ENCODE measurements at places on chromosomes 6 and 20.

DNA sequence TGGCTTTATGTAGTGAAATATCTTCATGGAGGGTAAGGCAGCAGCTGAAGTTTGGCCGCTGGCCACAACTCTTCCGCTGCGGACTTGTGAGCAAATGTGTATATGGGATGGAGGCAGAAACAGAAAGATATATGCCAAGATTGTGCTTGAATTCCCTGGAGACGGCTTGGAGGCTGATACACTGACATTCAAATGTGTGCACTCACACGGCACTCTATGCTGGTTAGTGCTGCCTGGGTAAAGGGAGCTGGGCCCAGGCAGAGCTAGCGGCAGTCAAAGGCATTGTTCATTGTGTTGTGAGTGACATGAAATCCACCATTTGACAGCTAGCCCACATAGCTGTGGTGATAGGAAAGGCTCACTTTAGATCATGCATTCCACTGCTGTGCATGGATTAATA is 202.7 kb downstream of the CLIC5 start:
- no peak for DNase-seq

GRCh38 chr20:13953227-13953626 is 37.2 kb downstream of the SEL1L2 start:
- DNase-seq: no peak

GRCh38 chr6:106563614-106564013 is 65.7 kb downstream of the RTN4IP1 start:
- no peak for DNase-seq

GRCh38 chr6:170367241-170367640 is 60.7 kb downstream of the FAM120B start:
- DNase-seq: no peak

DNA sequence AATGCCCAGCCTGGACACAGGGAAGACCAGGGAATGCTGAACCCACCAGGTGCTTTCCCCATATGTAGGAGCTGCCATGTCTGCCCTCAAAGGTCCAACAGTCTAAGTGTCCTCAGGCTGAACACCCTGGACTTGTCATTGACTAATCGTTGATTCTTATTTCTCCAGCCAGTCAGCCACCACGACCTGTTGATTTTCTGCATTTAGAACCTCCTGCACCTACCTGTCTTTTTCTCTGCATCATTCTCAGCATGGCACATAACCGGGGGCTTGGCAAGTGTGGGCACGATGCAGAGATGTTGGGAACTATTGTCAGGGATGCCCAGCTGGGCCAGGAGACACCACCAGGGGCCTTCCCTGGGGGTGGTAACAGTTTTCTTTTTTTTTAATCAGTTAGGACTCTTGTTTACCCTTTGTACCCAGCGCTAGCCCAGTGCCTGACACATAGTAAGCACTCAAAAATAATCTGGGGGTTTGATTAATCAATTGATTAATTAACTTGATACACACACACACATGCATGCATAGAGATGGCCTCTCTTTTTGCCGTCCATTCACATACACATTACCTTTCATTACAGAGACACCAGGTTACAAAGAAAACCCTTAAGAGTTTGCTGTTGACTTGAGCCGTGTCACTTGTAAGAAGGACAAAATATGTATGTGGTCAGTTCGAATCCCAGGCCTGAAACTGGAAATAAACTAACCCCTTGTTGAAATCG is 29.0 kb upstream of the SCUBE3 start:
- DNase-seq: no peak

DNA sequence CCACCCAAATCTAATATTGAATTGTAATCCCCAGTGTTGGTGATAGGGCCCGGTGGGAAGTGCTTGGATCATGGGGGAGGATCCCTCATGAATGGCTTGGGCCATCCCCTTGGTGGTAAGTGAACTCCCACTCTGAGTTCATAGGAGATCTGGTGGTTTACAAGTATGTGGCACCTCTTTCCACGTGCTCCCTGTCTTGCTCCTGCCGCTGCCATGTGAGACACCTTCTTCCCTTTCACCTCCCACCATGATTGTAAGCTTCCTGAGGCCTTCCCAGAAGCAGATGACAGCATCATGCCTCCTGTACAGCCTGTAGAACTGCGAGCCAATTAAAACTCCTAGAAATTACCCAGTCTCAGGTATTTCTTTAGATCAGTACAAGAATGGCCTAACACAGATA is 150.8 kb downstream of the SH3BGRL2 start:
- DNase-seq: no peak

DNA sequence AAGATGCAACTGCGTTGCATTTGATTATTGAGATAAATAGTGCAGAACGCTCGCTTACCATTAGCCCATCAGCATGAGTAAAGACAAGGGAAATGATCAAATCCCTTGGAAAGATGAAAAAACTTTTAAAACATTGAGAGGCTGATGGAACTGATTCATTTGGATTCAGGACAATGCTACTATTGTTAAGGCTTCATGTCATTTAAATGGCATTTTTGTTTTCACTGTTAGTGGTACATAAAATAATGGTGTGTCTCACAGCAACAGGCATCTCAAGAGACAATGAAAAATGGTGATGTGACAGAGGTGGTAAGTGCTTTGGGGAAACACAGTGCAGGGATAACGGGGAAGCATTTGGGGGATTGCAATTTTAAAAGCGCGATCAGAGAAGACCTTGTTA is 159.7 kb upstream of the KCNG1 start:
- no peak for DNase-seq

DNA sequence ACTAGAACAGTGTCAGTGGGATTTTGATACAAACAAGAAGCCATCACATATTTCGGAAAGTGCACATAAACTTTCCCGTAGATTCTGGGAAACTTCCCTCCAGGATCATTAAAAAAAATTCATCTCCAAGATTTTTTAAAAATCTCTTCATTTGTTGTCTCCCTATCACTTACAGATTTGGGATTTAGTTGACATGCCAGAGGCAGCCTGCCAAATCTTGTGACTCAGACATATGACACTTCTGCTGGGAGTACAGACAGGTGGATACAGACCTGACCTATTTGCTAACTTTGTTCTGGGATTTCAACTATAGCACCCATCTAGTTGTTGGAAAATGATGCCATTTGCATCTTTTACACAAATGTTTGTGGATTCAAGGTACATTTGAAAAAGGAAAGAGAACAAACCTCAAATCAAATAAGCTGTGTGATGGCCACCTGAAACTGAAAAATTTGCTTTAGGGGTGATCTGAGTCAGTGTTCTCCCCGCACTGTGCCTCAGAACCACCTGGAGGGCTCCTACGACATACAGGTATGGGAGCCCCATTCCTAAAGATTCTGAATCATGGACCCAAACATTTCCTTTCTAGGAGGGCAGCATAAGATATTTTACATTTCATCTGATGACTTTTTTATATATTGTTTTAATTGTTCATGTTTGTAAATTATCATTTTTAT is 21.9 kb upstream of the CD2AP start:
- DNase-seq: no peak

GRCh38 chr20:24696396-24696795 is 227.0 kb downstream of the SYNDIG1 start:
- no peak for DNase-seq

- no peak for DNase-seq
Measured at GRCh38 chr6:140134224-140134623, 759.8 kb upstream of the CITED2 start.

GRCh38 chr6:89828988-89829471 is 650 bp upstream of the CASP8AP2 start:
- DNase-seq: no peak

DNA sequence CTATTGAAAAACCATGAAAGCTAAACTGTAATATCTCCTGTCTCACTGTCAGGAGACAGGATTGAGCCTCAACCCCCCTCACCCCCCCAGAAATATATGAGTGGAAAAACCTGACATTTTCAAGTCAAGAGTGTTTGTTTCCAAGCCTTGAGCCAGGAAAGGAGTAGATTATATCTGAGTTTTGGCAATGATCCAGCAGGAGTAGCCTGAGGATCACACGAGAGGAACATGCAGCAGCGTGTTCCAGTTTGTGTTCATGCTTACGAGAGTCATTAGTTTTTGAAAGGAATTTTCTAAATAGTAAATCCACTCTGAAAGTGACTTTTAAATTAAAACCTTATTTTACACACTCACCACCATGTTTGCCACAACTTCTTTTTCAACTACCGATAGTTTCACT is 15.8 kb downstream of the IL22RA2 start:
- no peak for DNase-seq

DNA sequence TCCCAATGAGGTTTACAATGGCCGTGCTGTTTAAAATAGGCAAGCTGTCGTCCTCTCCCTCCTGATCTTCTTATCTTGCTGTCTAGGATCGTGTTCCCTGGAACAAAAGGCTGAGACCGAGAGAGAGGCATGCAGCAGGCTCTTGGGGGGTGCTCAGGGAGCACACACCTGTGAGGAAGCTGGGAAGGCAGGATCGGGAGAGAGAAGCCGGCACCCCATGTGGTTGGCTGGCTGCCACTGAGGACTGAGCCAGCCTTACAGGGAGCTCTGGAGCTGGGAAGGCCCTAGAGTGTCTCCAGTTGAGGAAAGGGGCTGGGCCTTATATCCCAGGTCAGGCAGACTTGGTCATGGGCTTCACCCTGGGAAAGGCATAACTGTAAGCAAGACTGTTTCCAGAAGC is 184.2 kb downstream of the LY86 start:
- DNase-seq: no peak

- no peak for DNase-seq
Measured at GRCh38 chr6:69489970-69490369, 306.8 kb downstream of the LMBRD1 start.

DNA sequence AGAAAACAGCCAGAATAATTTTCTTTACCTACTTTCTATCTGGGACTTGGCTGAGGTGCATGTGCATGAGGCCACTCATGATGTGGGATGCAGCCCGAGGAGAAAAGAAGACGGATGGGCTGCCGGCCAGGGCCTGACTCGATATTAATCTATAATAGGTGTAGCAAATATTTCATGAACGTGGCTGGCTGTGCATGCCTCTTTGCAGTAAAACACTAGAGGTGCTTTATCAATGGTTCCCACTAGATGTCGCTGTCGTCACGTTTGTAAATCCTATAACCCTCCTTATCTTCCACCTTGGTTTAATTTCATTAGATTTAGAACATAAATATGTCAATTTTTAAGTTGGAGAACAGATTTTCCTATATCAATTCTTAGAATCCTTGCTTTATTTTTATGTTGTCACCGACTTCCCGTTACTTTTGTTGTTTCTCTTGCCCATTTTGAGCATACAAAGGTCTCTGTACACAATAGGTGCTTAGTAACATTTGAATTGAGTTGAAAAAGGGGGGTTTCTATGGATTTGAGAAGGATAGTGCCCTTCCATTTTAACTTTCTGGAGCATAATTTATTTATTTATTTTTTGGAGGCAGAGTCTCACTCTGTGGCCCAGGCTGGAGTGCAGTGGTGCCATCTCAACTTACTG is 19.6 kb upstream of the FERMT1 start:
- DNase-seq: no peak

DNA sequence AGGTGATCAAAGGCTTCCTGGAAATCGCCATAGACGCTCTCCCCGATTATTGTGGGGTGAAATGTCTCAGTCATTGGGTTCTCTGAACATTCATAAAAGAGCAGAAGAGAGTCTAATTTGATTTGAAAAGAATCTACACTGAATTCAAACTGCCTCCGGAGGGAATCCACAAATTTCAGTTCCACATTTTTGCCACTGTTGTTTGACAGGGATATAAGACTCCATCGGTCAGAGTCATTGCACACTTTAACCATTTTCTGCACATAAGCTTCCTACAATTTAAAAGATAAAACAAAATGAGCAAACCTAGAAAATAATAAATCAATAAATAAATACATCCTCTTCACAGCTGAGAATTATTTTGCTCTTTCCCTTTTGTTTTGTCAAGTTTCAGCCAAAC is 2.3 kb downstream of the TENT5A start:
- DNase-seq: no peak

DNA sequence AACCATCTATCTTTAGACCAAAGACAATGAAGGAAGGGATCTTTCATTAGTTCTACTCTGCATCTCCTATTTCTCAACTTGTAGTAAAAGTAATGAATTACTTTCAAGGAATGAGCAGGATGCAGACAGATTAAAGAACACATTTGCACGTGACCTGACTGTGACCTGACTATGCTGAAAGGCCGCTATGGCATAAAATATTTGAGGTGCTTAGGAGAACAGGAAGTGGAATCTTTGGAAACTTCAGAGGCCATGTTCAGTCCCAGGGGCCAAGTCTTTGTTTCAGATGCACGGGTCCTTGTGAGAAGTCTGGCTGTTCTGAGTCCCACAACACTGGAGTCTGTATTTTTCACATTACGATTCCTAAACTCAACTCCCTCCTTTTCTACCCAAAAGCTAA is 41.0 kb downstream of the NINL start:
- DNase-seq: no peak

GRCh38 chr20:46963196-46963529 is 68.5 kb downstream of the EYA2 start:
- DNase-seq: no peak

DNA sequence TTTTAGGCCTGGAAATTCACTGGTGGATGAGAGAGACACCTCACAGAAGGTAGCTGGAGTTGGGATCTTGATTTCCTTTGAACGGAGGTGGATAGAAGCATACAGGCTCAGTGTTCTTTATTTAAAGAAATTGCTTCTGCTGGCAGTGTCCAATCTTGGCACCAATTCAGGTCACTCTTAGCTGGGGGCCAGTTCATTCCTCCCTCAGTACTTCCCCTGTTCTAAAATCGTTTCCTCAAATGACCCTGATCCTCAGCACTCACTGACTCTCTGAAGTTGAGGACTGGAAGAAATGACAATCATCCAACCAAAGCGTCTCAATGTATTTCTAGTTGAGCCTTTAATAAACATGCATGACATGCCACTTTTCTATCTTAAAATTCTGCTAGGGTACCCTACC is 472.5 kb upstream of the BTBD3 start:
- DNase-seq: no peak

DNA sequence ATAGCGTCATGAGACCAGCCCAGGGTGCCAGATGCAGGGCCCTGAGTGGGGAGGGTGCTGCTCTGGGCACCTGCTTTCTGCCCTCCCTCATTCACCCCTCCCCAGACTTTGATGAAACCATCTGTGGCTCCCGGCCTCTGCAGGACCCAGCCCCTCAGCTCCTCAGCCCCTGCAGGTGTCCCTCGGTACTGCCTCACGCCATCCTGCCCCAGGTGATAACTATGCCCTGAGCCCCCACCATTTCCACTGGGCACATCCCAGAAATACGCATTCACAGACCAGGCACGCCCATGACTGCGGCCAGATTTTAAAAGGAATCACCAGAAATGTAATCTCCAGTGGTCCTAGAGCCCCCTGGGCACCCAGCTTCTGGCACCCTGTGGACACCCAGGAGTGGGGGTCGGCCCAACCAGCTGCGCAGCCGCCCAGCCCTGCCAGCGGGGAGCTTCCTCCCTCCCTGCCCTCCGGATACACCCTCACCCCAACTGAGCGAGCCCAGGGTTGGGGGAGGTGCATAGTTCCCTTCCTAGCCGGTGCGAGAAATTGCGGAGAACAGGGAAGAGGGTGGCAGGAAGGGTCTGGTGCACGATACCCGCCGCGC is 615 bp upstream of the NTSR1 start:
- no peak for DNase-seq

All from AG09309 (cell line).